Cortex of kidney (tissue), 1 donor: ENCODE measurements at places on chromosomes 1 and 21.

DNA sequence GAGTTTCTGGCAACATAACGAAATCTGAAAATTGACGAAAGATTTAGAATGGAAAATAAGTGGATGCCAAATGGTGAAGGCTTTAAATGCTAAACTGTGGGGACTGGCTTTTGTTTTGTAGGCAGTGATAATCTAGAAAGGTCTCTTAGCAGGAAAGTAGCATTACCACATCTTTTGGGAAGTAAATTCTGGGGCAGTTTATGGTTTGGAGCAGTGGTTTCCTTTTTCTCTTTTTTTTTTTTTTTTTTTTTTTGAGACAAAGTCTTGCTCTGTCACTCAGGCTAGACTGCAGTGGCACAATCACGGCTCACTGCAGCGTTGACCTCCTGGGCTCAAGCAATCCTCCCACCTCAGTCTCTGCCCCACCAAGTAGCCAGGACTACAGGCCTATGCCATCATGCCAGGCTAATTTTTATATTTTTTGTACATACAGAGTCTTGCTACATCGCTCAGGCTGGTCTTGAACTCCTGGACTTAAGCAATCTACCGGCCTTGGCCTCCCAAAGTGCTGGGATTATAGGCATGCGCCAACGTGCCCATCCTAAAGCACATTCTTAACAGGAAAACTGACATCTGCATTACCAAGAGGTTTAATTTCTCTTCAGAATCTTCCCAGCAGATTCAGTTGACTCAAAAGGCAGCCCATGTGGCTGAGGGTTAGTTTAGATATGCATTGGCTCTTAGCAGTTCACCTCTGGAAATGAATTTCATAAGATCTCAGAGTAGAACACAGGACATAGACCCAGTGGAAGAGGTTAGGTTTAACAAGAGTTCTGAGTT, 32.9 kb downstream of the C21orf91 start:
- no peak for DNase-seq

DNA sequence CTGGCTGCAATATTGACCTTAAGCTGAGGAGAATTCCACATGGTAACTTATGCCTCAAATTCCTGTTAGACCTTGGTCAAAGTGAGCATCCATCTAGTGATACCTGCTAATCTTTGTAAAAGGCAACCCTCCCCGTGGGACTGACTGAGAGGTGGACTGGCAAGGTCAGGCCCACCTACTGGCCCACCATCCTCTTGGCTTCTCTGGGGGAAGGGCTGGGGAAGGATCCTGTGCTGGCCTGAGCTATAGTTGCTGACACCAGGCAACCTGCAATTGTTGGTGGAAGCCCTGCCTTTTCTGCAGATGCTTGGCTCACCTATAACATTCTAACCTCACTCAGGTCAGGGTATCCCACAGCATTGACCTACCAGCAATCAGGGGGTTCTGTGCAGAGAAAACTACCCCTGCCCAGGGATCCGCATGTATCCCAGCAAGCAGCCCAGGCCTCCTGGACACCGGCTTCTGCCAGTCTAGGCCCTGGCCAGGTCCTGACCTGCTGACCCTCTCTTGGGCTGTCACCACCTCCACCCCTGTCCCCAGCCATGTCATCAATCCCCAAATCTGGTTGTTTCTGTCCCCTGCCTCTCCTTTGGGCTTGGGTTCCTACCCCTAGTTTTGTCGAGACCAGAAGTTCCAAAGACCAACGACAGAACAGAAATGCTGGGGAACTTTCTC, 108.1 kb upstream of the EDN2 start:
- DNase-seq, result no peak

DNA sequence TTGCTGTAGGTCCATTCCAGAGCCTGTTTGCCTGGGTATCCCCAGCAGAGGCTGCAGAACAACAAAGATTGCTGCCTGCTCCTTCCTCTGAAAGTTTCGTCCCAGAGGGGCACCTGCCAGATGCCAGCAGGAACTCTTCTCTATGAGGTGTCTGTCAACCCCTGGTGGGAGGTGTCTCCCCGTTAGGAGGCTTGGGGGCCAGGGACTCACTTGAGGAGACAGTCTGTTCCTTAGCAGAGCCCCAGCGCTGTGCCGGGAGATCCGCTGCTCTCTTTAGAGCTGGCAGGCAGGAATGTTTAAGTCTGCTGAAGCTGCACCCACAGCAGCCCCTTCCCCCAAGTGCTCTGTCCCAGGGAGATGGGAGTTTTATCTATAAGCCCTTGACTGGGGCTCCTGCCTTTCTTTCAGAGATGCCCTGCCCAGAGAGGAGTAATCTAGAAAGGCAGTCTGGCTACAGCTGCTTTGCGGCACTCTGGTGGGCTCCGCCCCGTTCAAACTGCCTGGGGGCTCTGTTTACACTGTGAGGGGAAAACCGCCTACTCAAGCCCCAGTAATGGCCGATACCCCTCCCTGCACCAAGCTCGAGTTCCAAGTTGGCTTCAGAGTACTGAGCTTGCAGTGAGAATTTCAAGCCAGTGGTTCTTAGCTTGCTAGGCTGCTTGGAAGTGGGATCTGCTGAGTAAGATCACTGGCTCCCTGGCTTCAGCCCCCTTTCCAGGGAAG, 8.7 kb upstream of the SLC25A24 start:
- DNase-seq, result no peak

- no peak for DNase-seq
Observed at GRCh38 chr1:212520746-212521145, 87.8 kb upstream of the ATF3 start.

- no peak for DNase-seq
Observed at GRCh38 chr21:44654576-44655175, at the start of gene KRTAP12-4. Gene KRTAP12-4 (minus strand): TSS chr21:44654659. CDS start chr21:44654614, 45 bp downstream.
